ENCODE measurements at places on chromosomes 16 and 17.

GRCh38 chr17:76735006-76735405, 2.1 kb downstream of the SRSF2 start:
- no peak for DNase-seq

- DNase-seq = no peak
These were observed 151.4 kb upstream of the HS3ST3A1 start for GRCh38 chr17:13753154-13753553.

DNA sequence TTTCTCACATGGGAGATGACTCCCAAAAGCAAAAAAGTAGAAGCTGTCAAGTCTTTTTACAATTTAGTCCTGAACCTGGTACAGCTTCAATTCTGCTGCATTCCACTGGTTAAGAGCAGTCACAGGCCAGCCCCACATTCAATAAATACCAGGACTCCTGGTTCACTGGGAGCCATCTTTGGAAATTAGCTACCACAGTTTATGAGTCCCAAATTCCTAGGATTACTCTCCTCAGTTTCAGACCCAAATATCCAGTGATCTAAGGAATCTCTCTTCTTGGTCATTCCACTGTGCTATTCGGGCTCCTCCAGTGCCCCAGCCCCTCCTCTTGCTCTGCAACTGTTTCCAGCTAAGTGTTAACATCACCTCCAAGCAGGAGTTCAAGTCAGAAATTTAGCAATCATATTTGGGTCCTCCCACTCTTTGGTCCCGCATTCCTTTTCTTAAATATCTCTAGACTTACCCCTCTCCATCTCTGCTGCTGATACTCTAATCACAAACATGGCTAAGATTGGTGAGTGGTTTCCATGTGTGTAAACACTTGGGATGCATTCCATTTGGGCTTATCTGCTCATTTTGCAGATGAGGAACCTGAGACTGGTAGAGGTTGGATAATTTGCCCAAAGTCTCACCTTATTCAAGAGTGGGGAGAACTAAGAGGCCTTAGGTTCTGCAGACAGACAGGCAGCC, 9.6 kb upstream of the WIPF2 start:
- DNase-seq = peak; percentile 87

GRCh38 chr16:48602356-48603014, 7.5 kb downstream of the N4BP1 start:
- DNase-seq = no peak

- no peak for DNase-seq
These were observed 44.9 kb downstream of the TMEM235 start for GRCh38 chr17:78276098-78276887.

- peak; percentile 26 for DNase-seq
These were observed 11.0 kb downstream of the HEXIM2 start for GRCh38 chr17:45172541-45173286.

- DNase-seq = no peak
These were observed 99.4 kb upstream of the CACNG3 start for GRCh38 chr16:24156777-24157176.

GRCh38 chr16:49800876-49801275, 55.0 kb downstream of the ZNF423 start:
- DNase-seq = no peak

DNA sequence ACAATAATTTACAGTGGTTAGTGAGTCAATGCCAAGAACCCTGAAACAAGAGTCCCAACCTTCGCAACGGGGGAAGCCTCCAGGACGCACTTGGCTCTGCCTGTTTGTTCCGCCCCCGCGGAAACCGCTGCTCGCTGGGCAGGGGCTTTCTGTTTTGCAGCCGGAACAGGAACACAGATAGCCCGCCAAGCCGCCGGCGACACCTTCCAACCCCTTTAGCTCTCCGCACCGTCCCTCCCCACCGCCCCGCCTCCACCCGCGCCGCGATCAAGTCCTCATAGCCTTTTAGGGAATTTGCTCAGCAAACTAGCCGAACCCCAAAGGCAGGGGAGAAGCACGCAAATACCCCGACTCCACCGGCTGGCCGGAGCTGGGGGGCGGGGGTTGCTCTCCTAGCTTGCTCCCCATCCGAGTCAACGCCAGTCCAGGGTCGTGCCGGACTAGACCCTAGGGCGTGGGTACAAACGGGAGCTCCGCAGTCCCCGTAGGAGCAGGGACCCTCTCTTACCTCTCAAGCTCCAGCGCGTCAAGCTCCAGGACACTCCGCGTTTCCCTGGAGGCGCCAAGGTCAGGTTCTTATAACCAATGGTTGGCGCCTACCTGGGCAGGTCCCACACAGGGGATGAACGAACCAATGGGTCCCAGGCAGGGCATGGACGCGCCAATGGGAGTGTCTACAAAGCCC, at the start of gene SLFN13:
TSS of gene SLFN13 (minus strand) at position 553 of the 685 bp plus-strand sequence. CDS start 3,086 bp downstream, outside the sequence.
- DNase-seq = no peak

- DNase-seq = no peak
These were observed 141.5 kb downstream of the TRIM37 start for GRCh38 chr17:58965221-58965620.

Data from BJ (cell line).